ENCODE measurements at places on chromosomes 7 and 10.

DNA sequence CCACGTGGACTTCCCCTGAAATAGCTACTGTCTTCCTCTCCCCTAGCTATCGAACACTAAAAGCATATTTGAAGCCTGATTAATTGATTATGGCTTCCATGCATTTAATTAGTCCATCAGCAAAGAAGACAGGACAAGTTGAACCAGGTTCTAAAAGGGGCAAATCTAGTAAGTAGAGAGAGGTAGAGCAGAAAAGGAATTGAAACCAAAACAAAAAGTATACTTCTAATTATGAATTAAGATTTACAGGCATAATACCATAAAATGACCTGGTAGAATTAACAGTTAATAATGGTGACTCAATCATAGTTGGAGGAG, 393 bp upstream of the DNAJC1 start:
- DNase-seq: no peak

DNA sequence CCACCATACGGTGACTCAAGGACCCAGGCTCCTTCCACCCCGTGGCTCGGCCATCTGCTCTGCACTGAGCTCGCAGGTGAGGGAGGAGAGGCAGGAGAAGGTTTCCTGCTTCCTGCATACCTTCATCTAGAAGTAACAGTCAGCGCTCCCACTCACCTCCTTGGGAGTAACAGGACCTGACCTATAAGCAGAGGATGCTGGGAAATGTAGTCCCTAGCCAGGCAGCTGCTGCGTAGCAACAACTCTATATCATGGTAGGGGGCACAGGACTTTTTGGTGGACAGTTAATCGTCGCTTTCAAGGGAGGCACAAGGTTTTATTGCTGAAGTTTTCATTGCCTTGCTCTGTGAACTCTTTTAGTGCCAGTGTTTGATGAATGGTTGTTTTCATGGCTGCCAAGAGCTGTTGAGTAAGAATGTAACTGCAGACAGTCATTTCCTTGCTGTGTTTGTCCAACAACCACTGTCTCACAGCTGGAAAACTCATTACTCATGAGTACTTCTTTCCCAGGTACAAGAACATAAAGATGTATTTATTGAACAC, 10.2 kb upstream of the ZFYVE27 start:
- peak; percentile 87 for DNase-seq

DNA sequence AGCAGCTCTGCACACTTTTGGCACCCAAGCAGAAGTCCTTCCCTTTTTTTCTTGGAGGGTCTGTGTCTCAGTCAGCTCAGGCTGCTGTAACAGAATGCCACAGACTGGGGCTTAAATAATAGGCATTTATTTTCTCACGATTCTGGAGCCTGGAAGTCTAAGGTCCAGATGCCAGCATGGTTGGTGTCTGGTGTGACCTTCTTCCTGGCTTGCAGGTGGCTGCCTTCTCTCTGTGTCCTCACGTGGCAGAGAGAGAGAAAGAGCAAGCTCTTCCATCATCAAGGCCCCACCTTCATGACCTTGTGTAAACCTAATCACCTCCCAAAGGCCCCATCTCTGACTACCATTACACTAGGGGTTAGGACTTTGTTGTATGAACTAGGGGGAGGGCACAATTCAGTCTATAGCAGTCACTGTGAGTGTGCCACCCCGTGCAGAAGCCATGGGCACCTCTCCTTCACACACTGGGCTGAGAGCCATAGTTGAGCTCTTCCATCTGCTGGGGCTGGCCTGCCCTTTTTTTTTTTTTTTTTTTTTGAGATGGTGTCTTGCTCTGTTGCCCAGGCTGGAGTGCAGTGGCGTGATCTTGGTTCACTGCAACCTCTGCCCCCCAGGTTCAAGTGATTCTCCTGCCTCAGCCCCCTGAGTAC, 80.3 kb downstream of the OAT start:
- no peak for DNase-seq

DNA sequence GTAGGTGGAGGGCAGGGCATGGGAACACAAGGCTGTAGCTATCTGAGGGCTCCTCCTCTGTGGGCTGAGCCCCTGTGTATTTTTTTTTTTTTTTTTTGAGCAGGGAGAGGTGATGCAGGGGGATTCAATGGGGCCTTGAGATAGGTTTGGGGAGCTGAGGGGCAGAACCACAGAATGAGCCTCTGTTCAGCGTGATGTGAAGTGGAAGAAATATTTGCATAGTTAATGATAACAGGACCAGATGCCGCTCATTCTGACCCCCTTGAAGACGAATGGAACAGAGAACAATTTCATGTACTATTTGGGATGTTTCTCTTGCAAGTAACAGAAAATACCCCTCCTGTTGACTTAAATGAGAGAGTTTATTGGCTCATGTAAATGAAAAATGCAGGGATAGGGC, 69.7 kb upstream of the EMX2 start:
- DNase-seq: no peak

DNA sequence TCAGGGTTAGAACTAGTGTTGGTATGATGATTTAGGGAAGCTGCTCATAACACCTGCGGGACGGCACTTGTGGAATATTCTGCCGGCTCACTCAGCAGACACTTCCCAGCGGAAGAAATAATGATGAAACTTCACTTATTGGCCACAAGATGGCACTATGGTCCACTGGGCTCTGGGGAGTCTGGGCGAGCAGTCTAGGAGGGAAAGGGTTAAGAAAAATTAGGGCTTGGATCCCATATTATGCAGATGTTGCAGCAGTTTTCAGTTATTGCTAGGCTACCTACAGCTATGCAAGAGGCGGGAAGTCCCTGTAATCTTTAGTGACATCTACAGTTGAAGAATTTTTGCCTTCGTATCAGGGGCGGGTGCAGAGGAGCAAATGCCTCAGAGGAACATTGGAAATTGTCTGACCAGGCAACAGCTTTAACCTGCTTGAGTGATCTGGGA, 238.7 kb upstream of the PRSS58 start:
- DNase-seq: peak; percentile 46

DNA sequence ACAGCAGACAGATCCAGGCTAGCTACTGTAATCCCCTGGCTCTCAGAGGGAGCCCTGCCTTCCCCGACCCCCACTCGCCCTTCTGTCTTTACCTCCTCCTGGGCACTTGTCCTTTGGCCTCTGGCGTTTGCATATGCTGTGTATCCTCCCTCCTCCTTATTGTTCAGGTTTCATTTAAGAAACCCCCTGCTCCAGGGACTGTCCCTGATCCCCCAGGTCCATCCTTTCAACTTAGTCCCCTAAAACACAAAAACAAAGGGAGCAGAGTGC, 25.7 kb downstream of the GRID1 start:
- DNase-seq: no peak

GRCh38 chr10:58477122-58477521, 35.5 kb upstream of the BICC1 start:
- DNase-seq: no peak
